ENCODE measurements at places on chromosomes 11 and 22.

DNA sequence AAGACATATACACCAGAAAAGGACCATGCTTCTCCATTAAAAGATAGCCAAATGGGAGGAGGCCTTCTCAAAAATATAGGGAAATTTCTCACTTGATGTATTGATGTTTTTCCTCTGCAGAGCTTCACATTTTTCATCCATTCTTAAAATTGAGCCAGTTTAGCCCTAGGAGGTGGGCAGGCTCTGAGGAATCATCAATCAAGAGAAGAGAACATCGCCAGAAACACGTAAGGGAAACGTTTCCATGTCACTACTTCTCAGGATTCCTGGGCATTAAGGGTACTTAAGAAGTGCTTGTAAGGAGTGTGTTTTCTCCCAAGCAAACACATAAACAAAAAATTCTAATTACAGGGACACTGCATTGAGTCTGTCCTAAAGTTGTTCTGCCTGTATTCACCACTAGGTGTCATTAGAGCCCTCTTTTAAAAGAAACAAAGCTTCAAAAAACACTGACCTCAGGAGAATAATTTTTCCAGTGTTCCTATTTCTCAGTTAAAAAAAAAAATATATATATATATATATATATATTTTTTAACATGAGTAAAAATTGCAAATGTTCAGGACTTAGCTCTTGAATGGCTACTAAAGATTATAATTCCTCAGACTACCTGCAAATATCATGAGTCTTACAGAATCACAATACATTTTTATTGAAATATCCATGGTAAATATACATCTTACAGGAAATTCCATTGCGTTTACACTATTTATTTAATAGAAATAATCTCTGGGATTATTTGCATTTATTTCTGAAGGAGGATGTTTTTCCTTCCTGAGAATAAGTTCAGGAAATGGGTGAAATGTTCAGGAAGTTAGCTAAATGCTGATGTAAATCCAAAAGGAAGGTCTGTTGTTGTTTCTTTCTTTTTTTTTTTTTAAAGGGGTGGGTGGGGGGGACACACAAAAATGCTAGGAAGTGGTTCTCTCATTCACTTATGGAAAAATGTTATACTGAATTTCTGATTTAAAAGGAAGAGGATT is 16.0 kb downstream of the FZD4 start:
- DNase-seq, result peak; percentile 17

GRCh38 chr11:71204748-71205664 is 47.4 kb downstream of the SHANK2 start:
- DNase-seq, result no peak

DNA sequence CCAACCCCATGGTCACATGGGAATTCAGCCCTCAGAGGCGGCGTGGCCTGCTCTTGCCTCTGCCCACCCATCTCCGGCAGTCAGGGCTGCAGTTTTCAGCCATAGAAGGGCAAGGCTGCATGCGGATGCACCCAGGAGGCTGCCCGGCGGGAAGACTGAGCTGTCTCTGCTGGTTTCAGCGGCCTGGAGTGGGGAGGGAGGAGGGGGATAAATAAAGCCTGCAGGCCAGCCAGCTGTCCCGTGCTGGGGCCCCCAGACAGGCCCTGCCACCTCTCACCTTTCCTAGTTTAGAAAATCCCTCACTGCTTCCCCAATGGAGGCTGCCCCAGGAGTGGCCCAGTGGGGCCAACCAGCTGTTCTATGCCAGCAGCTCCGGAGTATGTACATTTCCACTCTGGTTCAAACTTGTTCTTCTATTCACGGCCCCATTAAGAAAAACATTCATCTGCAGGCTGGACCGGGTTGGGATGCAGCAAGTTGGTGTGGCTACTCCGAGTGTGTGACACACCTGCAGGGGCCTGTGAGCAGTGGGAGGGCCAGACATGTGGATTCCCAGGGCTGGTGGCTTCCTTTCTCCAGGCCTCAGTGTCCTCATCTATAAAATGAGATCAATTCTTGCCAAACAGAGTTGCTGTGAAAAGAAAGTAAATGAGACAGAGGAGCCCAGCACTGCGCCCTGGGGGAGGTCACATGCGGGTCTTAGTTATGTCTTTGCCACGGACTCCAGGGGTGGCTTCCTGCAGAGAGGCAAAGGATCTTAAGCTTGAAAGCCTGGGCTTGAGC is 5.0 kb downstream of the MICALL1 start:
- DNase-seq, result no peak

DNA sequence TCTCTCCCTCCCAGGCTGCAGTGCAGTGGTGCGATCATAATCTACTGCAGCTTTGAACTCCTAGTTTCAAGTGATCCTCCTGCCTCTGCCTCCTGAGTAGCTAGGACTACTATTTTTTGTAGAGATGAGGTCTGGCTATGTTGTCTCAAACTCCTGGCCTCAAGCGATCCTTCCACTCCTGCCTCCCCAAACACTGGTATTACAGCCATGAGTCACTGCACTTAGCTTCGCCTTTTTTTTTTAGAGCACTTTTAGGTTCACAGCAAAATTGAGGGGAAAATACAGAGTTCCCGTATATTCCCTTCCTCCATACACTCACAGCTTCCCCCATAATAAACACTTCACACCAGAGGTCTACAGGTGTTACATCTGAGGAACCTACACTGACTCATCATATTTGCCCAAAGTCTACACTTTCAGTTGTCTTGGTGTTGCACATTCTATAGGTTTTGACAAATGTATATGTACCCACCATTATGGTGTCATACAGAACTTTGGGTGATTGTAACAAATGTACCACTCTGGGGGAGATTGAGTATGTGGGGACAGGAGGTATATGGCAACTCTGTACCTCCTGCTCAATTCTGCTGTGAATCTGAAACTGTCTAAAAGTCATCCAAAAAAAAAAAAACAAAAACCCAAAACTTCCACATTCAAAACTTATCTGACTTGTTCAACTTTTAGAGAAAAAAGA is 11.3 kb upstream of the SLC37A4 start:
- no peak for DNase-seq

DNA sequence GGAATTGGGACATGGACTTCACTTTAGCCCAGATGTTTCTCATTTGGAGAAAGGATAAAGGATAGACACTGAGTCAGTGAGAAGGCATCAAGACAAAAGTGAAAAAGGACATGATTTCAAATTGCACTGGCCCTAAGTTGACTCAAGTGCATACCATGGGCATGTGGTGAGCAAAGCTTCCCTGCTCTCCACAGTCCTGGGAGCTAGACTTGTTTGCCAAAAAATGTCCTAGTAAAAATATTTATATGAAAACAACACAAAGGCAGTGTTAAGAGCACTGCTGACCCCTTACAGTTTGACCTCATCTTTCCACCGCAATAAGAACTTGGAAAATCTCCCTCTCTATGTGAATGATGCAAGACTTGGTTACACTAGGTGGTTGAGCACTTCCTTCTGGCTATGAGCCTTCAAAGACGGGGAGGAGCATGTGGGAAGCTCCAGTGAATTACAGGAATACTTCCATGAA is 46.5 kb upstream of the FIBIN start:
- no peak for DNase-seq

DNA sequence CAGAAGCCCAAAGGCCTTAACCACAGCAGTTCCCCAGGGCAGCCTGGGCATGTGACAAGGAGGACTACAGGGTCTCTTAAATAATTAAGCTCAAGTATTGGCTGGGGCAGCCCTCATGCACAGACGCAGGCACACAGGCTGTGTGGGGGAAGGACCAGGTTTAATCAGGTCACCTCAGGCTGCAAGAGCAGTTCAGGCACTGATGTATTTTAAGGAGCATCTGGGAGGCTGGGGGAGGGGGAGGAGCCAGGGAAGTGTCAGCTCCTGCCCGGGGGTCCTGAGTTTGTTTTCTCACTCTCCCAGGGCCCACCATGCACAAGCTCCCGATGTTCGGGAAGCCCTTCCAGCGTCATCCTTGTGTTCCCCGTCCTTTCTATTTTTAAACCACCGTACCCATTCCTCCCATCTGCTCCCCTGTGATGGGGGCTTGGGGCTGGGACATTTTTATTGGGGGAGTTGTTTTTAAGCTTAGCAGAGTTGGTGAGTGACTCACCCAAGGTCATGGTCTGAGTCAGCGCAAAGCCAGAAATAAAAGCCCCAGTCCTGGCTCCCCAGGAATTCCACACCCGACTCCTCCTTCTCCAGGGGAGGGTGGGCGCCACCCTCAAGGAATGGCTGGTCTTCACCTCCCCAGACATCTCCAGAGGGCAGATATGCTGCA is 2.4 kb downstream of the CSDC2 start:
- DNase-seq, result no peak

GRCh38 chr11:46640036-46640788 is 22.9 kb downstream of the ATG13 start:
- DNase-seq, result no peak

DNA sequence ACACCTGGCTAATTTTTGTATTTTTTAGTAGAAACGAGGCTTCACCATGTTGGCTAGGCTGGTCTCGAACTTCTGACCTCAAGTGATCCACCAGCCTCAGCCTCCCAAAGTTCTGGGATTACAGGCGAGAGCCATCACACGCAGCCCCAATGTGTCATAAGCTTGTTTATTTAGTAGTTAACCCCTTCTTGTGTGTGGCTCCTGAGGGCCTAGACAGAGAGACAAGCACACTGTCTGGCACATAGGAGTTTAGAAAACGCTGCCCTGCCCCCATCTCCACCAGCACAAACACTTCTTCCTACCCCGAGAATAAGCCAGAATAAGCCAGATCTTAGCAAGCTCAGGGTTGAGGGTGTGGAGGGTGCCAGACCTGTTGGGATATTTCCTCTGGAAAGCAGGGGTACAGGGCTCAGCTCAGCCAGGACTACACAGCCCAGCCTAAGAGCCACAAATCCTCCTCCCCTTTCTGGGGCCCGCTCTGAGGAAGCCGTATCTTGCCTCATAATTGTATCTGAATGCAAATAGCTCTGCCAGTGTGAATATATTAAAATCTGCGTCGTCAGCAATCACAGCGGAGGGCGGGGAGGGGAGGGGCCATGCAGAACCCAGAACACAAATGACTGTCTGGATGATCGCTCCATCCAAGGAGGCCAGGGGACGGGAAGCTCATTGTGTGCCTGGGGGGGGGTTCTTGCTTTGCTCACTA is 247.3 kb downstream of the MN1 start:
- peak; percentile 91 for DNase-seq

GRCh38 chr11:133828871-133829270 is 16.4 kb downstream of the SPATA19 start:
- no peak for DNase-seq

DNA sequence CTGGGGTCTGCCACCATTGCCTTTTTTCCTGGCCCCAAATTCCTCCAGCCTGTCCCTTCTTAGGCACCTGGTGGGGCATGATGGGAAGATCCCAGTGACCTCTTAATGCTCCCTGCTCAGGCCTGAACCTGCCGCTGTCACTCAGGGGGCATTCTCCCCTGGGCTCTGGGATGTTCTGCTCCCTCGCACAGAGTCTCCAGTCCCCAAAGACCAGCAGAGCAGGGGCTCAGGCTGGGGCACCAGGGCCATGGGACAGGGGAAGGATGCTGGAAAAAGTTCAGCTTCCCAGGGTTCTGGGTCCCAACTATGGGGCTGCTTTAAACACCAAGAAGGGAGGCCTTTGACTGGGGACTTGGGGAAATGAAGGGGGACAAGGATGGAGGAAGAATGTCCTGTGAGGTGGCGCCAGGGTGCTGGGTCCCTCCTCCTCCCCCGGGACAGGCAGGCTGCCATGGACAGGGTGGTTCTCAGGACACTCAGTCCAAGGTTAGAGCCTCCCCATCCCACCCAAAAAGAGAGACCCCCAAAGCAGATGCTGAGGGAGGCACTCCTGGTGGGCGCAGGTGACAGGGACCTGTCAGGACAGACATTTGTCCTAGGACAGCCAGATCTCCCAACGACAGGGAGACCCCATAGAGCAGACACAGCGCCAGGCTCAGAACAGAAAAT is 30.8 kb downstream of the IGLL5 start:
- no peak for DNase-seq

DNA sequence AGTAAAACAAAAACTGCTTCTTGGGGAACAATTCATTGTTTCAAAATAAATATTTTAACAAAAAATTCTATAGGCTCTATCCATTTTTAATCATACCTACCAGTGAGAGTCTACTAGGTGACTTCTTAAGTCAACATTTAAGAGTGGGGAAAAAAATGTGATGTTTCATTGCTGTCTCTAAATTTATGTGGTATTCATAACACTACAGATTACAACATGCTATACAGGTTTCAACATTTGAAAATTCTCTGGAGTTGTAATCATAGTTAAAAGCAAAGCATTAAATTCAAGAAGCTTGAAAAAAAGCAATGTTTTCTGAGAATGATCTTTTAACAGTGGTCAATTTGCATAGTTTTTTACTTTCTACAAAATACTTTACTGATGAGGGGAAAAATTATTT is 18.3 kb downstream of the SBF2 start:
- no peak for DNase-seq

GRCh38 chr11:123405123-123405592 is 24.9 kb upstream of the GRAMD1B start:
- DNase-seq, result no peak

GRCh38 chr11:18010121-18010670 is 2.7 kb downstream of the SERGEF start:
- no peak for DNase-seq

GRCh38 chr22:40635043-40635939 is 1.2 kb downstream of the MRTFA start:
- DNase-seq, result no peak

DNA sequence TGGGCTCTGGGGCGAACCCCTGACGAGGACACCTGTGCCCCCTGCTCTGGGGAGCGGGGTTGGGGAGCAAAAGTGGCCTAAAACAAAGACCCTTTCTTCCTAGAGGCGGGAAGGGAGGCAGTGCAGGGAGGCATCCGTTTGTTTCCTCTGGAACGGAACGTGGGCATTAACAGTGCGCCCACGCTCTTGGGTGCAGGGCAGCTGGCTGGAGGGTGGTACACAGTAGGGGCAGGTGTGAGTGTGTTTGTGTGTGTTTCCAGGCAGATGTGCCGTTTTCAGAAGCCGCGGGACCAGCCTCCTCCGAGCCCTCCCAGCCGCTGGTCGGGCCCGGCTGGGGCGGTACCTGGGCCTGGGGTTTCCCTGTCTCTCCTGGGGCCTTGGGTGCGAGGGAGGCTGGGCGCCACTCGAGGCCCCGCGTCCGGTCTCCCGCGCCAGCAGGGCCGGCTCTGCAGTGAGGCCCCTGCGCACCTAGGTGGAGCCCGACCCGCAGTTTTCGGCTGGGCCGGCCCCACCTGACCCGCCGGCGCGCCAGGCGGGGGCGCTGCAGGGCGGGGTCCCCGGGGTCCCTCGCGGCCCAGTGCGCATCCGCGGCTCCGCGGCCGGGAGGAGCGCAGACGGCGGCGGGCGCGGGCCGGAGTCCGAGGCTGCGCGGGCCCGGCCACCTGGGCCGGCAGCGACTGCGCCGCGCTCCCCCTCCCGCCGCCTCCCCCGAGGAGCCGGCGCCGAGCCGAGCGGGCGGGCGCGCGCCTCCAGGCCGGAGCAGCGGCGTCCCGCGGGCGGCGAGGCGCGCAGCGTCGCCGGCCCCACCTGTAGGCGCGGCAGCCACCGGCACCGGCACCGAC is 1252.7 kb downstream of the BRD1 start:
- peak; percentile 66 for DNase-seq
